ENCODE measurements at places on chromosomes 7 and 10.
A peak's percentile ranks its signal among the peaks of the same experiment; 100 is the strongest.

DNA sequence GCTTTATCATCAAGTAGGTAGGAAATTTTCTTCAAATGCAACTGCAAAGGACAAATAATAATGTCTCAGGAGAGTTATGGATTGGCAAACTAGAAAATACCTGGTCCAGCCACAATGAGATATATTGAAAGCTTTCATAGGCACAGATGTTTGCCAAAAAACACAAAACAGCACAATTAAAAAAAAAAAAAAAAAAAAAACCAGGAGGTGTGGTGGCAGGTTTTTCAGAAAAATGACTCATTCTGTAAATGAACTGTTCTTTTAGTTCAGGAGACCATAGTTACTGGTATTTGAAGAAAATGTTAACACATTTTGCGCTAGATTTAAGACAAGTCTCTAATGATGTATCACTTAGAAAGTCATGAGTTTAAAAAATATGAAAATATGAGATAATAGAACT is 55.0 kb upstream of the JCAD start:
- no peak for DNase-seq

DNA sequence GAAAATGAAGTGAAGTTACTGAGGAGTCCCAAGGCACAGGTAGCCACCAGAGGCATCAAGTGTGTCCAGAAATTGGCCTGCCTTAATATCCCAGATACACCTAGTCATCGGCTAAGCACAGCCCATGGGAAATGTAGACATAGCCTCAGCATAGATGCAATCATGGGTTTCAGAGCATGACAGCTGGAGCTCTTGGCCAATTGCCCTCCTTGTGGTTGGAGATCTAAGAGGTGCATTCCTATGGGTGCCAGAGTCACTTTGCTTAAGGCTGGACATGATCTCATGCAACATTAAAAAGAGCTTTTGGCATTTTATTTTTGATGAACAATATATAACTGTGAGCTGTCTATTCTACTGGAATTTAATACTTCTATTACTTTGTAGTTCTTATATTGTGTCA is 758.0 kb upstream of the LRRTM3 start:
- no peak for DNase-seq

- no peak for DNase-seq
These were observed 250.4 kb upstream of the TCERG1L start for GRCh38 chr10:131561897-131562296.

- peak; percentile 95 for DNase-seq
These were observed at the start of the genes CDC123 and NUDT5 for GRCh38 chr10:12195603-12196506. Gene CDC123 (plus strand): TSS chr10:12196188. CDS start chr10:12196246, 58 bp downstream. Gene NUDT5 (minus strand): TSS chr10:12195891. CDS start chr10:12186291, 9,600 bp downstream.

DNA sequence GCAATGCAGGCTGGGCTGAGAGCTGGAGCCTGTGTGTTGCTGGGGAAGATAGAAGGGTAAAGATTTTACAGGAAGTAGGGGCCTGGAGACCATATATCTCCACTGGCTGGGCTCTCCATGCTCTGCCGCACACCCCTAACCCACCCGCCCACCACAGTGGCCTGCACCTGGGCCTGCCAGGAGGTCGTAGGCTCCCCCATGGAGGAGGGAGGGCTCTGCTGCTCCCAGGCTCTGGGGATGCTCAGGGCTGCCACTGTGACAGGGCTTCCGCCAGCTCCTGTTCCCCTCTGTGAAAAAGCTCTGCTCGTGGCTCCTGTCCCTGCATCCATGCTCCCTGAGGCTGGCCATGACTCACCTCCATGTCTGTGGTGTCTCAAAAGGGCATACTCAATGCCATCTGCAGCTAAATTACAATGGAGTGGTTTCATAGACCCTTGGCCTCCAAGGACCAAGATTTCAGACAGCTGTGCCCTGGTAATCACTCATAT is 106.0 kb downstream of the CXCL12 start:
- peak; percentile 47 for DNase-seq

DNA sequence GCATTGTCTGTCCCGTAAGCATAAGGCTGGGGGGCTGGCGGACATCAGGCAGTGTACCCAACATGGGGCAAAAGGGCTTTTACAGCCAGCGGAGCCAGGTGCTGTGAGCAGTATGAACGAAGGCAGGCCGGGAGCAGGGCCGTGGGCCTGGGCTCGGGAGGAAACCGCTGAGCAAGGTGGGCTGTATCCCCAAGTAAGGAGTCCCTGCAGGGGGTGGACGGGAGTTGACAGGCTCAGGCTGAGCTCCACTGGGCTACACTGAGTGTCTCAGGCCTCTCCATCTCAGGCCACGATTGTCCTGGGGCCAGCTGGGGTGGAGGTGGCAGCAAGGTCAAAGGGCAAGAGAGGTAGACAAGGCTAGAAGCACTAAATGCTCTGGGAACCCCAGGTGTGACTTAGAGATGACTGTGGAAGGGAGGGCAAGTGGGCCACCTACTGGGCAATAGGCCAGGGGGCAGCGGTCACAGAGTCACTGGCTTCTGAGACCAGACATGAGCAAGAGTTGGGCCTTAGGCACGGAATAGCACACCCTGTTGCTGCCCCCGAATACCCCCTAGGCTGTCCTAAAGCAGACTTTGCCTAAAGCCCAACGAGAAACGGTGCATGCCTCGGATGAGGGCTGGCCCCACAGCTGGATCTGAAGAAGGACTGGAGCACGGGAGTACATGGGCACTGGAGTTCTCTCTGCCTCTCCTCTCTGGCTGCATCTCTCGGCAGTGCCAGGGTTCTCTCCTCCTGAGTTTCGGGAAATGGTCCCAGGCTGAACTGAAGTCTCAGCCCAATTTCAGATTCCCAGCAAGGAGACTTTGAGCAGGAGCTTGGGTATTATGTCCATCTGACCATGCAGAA is 10.8 kb upstream of the RAMP3 start:
- no peak for DNase-seq

GRCh38 chr10:132496360-132497062 is 41.1 kb upstream of the INPP5A start:
- DNase-seq = no peak

GRCh38 chr10:105538874-105539273 is 897.8 kb downstream of the SORCS3 start:
- DNase-seq = no peak

- DNase-seq = no peak
These were observed 213.7 kb downstream of the ELMO1 start for GRCh38 chr7:37234928-37235327.

GRCh38 chr10:110820321-110820814 is 51.4 kb upstream of the PDCD4 start:
- no peak for DNase-seq

- DNase-seq = no peak
These were observed 20.8 kb downstream of the EPC1 start for GRCh38 chr10:32326119-32326518.

GRCh38 chr7:12747687-12748306 is 60.4 kb downstream of the ARL4A start:
- no peak for DNase-seq

DNA sequence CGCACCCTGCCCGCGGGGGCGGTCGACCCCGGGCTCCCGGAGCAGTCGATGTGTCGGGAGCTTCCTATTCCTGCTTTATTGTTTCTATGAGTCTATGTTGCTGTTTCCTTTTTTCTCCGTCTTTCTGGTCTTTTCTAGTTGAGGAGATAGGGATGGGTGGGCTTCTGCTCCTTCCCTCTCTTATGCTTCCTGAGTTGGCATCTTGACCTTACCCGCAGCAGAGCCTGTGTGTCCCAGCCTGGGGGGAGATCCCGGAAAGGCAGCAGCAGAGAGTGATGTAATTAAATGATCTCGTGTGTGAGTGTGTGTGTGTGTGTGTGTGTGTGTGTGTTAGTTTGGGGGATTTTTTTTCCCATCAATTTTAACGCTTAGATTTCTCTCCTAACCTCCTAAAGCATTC is 486 bp upstream of the SORCS1 start:
- no peak for DNase-seq

- no peak for DNase-seq
These were observed 113.2 kb upstream of the ANKRD1 start for GRCh38 chr10:91034042-91034441.

DNA sequence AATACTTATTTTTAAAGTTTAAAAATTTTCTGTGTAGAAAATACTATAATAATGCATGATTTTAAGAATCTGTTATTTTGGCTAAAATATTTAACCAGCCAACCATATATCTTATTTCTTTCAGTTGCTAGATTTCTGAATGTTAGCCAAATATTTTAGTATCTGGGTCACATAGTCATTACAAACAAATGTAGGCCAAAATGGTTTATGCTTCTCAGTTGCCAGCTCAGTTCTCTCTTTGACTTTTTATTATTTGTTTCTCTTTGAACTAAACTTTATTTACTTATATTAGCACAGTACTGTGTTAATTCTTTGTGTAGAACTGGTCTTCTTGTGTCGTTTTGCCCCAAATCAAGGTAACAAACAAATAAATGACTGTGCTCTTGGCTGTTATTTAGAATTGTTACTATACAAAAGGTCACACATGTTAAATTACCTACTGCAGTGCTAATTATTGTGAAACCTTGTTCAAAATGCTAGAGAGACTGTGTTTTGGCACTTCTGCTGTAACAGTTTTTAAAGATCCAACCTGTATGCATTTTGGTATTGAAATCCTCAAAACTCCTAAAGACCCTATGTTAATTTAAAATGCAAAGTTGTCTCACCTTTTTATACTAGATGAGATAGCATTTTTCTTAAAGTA is 39.8 kb downstream of the ZEB1 start:
- DNase-seq = no peak

- DNase-seq = no peak
These were observed 12.2 kb downstream of the PDZD8 start for GRCh38 chr10:117363028-117363427.

GRCh38 chr7:158406801-158407200 is 180.8 kb downstream of the PTPRN2 start:
- no peak for DNase-seq

DNA sequence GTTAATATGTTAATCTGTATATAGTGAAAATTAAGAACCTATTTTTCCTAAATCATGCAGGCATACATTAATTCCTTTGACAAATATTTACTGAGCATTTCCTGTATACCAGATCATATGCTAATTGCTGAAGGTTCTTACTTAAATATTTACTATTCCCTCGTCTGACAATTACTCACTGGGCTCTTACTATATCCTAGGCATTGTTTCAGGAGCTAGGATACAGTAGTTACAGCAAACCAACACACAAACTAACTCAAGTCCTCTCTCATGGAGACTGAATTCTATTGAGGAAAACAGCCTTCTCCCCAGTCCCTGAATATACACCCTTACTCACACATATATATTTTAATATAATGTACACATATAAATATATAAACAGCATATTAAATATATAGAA is 786.0 kb downstream of the NRG3 start:
- DNase-seq = no peak

- DNase-seq = no peak
These were observed 9.0 kb upstream of the RSBN1L start for GRCh38 chr7:77687100-77687746.

DNA sequence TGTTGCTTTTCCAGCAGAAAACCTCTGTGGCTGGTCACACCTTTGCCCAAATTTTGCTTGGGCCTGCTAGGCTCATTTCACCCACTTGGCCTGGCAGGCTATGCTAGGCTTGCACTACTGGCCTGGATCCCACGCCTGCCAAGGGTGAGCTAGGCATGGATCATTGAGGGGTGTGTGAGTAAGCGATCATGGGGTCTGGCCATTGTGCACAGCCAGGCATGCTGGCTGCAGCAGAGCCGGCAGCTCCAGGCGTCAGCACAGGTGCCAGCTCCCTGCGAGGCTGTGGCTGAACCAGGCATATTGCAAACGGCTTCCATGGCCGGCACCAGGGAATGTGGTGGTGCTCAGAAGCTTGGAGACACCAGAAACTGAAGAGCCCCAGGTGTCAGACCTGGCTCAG is 19.2 kb downstream of the CFAP70 start:
- DNase-seq = no peak

GRCh38 chr7:3747467-3747866 is 446.4 kb downstream of the SDK1 start:
- DNase-seq = no peak

DNA sequence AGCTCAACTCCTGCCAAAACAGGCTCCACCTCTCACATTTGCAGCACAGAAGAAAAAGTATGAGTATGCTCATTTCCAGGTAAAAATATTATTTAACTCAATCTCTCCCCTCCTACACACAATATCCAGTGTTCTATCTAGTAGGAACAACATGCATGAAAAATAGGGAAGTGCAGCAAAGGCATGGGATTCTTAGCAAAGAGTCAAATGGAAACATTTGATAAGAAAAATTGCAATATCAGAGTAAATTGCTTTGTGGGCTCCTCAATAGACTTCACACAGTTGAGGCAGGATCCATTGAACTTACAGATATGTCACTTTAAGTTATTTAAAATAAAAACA is 150.9 kb downstream of the ANK3 start:
- no peak for DNase-seq

- no peak for DNase-seq
These were observed 3.6 kb upstream of the MTPN start for GRCh38 chr7:135980665-135981180.

DNA sequence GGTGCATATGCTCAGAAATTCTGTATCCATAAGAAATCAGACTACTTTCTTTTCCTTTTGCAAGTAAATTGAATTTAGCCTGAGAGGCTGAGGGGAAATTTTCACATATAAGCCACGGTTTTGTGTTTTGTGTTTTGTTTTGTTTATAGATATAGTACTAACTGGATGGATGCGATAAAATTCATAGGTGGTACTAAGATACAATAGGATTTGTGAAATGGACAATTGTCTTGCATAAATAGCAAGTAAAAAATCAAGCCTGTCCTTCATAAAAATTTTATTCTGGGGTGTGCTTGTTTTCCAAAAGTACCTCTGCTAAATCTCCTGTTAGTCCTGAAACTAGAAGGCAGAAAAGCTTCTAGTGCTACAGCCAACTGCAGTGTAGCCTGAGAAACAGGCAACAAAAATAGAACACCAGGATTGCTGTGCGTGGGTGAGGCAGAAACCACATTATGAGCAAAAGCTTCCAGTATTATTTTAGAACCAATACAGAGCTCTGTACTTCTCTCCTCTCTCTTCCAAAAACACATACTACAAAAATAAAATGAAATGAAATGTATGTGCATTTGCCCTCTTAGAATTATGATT is 634 bp upstream of the HDAC9 start:
- DNase-seq = no peak

- DNase-seq = no peak
These were observed 177.7 kb downstream of the CUX1 start for GRCh38 chr7:101995121-101995520.

DNA sequence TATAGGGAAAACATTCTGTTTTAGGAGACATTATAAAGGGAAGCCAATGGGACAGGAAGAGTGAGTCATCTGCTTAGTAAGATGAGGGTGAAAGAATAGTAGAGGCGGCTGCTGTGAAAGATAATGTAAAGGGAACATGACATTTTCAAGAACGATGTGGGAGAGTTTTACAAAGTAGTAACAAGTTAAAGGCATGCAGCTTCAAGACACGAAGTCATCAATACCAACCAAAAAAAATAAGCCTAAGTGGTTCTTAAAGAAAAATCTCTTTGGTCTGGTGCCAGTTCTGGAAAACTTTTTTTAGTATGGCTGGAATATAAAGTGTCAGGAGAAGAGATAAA is 6.1 kb downstream of the GSTO1 start:
- no peak for DNase-seq

DNA sequence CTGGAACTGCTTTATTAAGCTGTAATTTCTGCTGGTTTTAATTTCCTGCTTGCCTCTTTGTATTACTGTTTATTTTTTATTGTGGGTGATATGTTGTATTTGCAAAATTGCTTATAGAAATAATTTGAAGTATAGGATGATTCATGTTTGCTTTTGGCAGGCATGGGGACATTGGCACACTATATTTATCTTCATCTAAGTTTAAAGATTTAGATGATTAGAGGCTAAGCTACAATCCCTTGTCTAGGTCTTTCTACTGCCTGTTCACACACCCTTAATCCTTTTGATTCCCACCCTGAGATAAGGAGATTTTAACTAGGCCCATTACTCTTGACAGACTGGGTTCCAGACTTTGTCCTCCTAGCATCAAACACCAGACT is 182.8 kb upstream of the KAT6B start:
- DNase-seq = no peak

- no peak for DNase-seq
These were observed 21.5 kb downstream of the C10orf53 start for GRCh38 chr10:49700997-49701396.
